ENCODE measurements at places on chromosomes 13 and 19.

GRCh38 chr19:35044317-35045117, 3.0 kb downstream of the HPN start:
- DNase-seq: peak; percentile 36
- H3K27me3 ChIP-seq: no peaks in the 10 kb centered on the region
- H3K4me1 ChIP-seq: peaks cover 18% of the 10 kb centered on the region
- no peak overlapping the region for H3K4me3 ChIP-seq

DNA sequence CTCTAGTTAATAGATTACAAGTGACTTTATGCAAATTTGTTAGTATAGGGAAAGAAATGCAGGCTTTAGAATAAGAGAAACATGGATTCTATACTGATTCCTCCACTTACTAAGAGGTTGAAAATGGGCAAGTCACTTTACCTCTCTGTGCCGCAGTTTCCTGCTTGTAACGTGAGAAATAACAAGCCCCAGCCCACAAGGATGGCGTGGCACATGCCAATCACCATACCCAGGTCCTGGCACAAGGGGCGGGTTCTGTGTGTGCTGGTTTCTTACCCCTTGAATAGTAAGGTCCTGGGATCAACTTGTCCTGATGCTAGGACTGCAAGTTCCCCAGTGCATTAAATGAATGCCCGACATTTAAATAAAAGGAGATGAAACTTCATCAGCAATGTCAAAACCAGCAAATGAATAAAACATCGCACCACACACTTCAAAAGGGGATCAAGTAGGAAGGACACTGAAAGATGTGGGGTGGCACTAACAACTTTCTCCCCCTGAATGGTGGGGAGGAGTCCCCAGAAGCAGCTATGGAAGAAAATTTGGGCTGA, 7.9 kb upstream of the SIGLEC9 start:
- H3K4me3 ChIP-seq: no peak overlapping the region
- no peak overlapping the region for H3K27ac ChIP-seq
- no peaks in the 10 kb centered on the region for H3K4me1 ChIP-seq
- H3K27me3 ChIP-seq: no peaks in the 10 kb centered on the region
- no peak for DNase-seq

GRCh38 chr19:40613690-40614621, 12.8 kb downstream of the LTBP4 start:
- H3K4me1 ChIP-seq: no peaks in the 10 kb centered on the region
- H3K27me3 ChIP-seq: no peaks in the 10 kb centered on the region
- H3K27ac ChIP-seq: peak overlapping the region; percentile 86
- H3K4me3 ChIP-seq: peak overlapping the region; percentile 48
- DNase-seq: peak; percentile 77

GRCh38 chr19:13729859-13730258, 34.5 kb upstream of the MRI1 start:
- H3K27me3 ChIP-seq: no peaks in the 10 kb centered on the region
- DNase-seq: no peak
- no peak overlapping the region for H3K4me3 ChIP-seq
- H3K4me1 ChIP-seq: peaks cover 4% of the 10 kb centered on the region
- no peaks in the 10 kb centered on the region for H3K36me3 ChIP-seq
- H3K27ac ChIP-seq: no peak overlapping the region

- peaks cover 14% of the 10 kb centered on the region for H3K36me3 ChIP-seq
- H3K27ac ChIP-seq: peak overlapping the region; percentile 100
- DNase-seq: no peak
- no peaks in the 10 kb centered on the region for H3K4me1 ChIP-seq
Measured at GRCh38 chr19:49851456-49852259, 699 bp downstream of the PTOV1 start.

DNA sequence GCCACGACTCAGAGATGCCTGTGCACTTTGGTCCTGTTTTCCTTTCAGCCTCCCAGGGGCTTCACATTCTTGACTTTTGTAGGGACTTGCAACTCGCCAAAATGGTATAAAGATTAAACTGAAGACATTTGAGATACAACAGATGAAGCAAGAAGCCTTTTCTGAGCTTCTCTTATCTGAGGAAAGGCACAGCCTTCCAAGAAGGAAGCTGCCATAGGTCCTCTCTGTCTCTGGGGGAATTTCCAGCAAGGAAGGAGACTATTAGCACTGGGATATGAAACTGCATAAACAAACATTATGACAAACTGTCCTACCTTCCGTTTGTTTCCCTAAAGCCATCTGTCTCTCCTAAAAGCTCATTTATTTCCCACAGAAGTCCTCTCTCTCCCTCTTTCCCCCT, 39.3 kb downstream of the TGDS start:
- no peaks in the 10 kb centered on the region for H3K4me1 ChIP-seq
- no peak for DNase-seq
- H3K27ac ChIP-seq: no peak overlapping the region
- no peak overlapping the region for H3K4me3 ChIP-seq
- H3K36me3 ChIP-seq: no peaks in the 10 kb centered on the region
- no peaks in the 10 kb centered on the region for H3K27me3 ChIP-seq

All from prostate gland (tissue), 2 donors.